A549 treated with ZK216348 at 1 μM for 4 hours (cell line): ENCODE measurements at places on chromosomes 2 and 18. TPM values are rescaled to one million over a fixed set of nuclear protein-coding genes. Genes with fewer than 3 reads are reported as not detected.

The POMC gene
- not detected in 5 replicates for total RNA-seq

The NMUR1 gene
- not detected in 5 replicates for total RNA-seq

The ABCG8 gene
- total RNA-seq, result not detected in 5 replicates

The CCDC142 gene
- 9.7 to 17.8 TPM (median 13.6 TPM) in 5 replicates for total RNA-seq

The EVX2 gene
- not detected in 5 replicates for total RNA-seq

The PPIG gene
- 36.9 to 62.1 TPM (median 40.2 TPM) in 5 replicates for total RNA-seq

The SLC14A1 gene
- total RNA-seq, result not detected in 5 replicates

The RRM2 gene
- 178 to 242 TPM (median 221 TPM) in 5 replicates for total RNA-seq

The GNAL gene
- 5.3 to 7.7 TPM (median 5.4 TPM) in 5 replicates for total RNA-seq

The C2orf66 gene
- total RNA-seq, result 0.11 TPM in 1 of 5 replicates, not detected in the others

The FAM237A gene
- not detected in 5 replicates for total RNA-seq

The UGT1A4 gene
- total RNA-seq, result not detected in 5 replicates

The ATP9B gene
- 17.1 to 18.8 TPM (median 18.7 TPM) in 5 replicates for total RNA-seq

The OSBPL6 gene
- 6.5 to 7.7 TPM (median 7.1 TPM) in 5 replicates for total RNA-seq

The GKN2 gene
- total RNA-seq, result 2.7 to 6.0 TPM (median 3.7 TPM) in 5 replicates

The COL3A1 gene
- 0.11 to 0.28 TPM (median 0.15 TPM) in 5 replicates for total RNA-seq

The DSEL gene
- total RNA-seq, result 0.25 to 0.52 TPM (median 0.40 TPM) in 5 replicates

The CRYGD gene
- total RNA-seq, result not detected in 5 replicates

The CNDP1 gene
- total RNA-seq, result not detected in 5 replicates

The ADCY3 gene
- total RNA-seq, result 63.2 to 87.4 TPM (median 74.0 TPM) in 5 replicates

The STAM2 gene
- 6.9 to 11.4 TPM (median 9.6 TPM) in 5 replicates for total RNA-seq

The NBAS gene
- 13.5 to 16.4 TPM (median 16.2 TPM) in 5 replicates for total RNA-seq

The PDCD1 gene
- total RNA-seq, result not detected in 5 replicates

The NAB1 gene
- total RNA-seq, result 26.6 to 41.2 TPM (median 36.7 TPM) in 5 replicates

The MAP3K2 gene
- total RNA-seq, result 13.8 to 27.0 TPM (median 18.1 TPM) in 5 replicates

The RNF103 gene
- 41.1 to 54.6 TPM (median 51.9 TPM) in 5 replicates for total RNA-seq

The MATN3 gene
- total RNA-seq, result 9.8 to 16.8 TPM (median 14.4 TPM) in 5 replicates

The MYL1 gene
- total RNA-seq, result not detected in 5 replicates

The DSC3 gene
- total RNA-seq, result 1.1 to 3.1 TPM (median 1.5 TPM) in 5 replicates

The RBM44 gene
- 0.13 to 0.66 TPM (median 0.29 TPM) in 5 replicates for total RNA-seq

The HRH4 gene
- total RNA-seq, result not detected in 5 replicates

The GAL3ST2 gene
- total RNA-seq, result 0.20 to 0.46 TPM (median 0.33 TPM) in 5 replicates

The LHCGR gene
- total RNA-seq, result not detected in 5 replicates

The CPO gene
- total RNA-seq, result 0.13 TPM in 1 of 5 replicates, not detected in the others

The ABHD1 gene
- total RNA-seq, result 0.87 to 2.4 TPM (median 1.3 TPM) in 5 replicates

The EPHA4 gene
- total RNA-seq, result 0.49 to 1.3 TPM (median 0.68 TPM) in 5 replicates

The IL36RN gene
- total RNA-seq, result 0.06 to 0.13 TPM in 2 of 5 replicates, not detected in the others

The THUMPD2 gene
- 13.0 to 17.8 TPM (median 13.5 TPM) in 5 replicates for total RNA-seq

The CCDC150 gene
- total RNA-seq, result 4.2 to 8.0 TPM (median 5.6 TPM) in 5 replicates

The TMEM247 gene
- not detected in 5 replicates for total RNA-seq

The KCNE4 gene
- 0.53 to 0.92 TPM (median 0.70 TPM) in 5 replicates for total RNA-seq

The IL1RN gene
- 0.15 to 0.94 TPM (median 0.33 TPM) in 5 replicates for total RNA-seq

The C2orf76 gene
- total RNA-seq, result 10.8 to 19.8 TPM (median 11.9 TPM) in 5 replicates

The GAD1 gene
- 0.49 to 0.60 TPM (median 0.54 TPM) in 5 replicates for total RNA-seq

The VWC2L gene
- not detected in 5 replicates for total RNA-seq

The GALNT13 gene
- total RNA-seq, result 7.2 to 15.2 TPM (median 10.7 TPM) in 5 replicates

The CCDC74B gene
- 4.6 to 7.2 TPM (median 6.2 TPM) in 5 replicates for total RNA-seq

The RGPD3 gene
- total RNA-seq, result 0.11 to 0.20 TPM (median 0.14 TPM) in 5 replicates

The DNAJC5G gene
- total RNA-seq, result not detected in 5 replicates

The TEX51 gene
- not detected in 5 replicates for total RNA-seq

The HOXD8 gene
- total RNA-seq, result 4.5 to 6.3 TPM (median 5.7 TPM) in 5 replicates

The ALPI gene
- total RNA-seq, result not detected in 5 replicates

The GKN1 gene
- 0.32 to 1.1 TPM (median 0.74 TPM) in 5 replicates for total RNA-seq

The PSMA8 gene
- total RNA-seq, result not detected in 5 replicates
